Activated naive CD4-positive, alpha-beta T cell treated with anti-CD3 and anti-CD28 coated beads for 36 hours (primary cell): ENCODE measurements at places on chromosomes 3 and 15. TPM values are rescaled to one million over a fixed set of nuclear protein-coding genes. Genes with fewer than 3 reads are reported as not detected.

Gene GOLGA6B
- not detected for total RNA-seq

Gene INSYN1
- not detected for total RNA-seq

Gene SNTN
- total RNA-seq, result not detected

Gene C2CD4B
- not detected for total RNA-seq

Gene TMCO5A
- not detected for total RNA-seq

Gene UBR1
- 25.9 TPM for total RNA-seq

Gene C15orf62
- 0.10 TPM for total RNA-seq
